ENCODE measurements at places on chromosomes 6 and 20.

DNA sequence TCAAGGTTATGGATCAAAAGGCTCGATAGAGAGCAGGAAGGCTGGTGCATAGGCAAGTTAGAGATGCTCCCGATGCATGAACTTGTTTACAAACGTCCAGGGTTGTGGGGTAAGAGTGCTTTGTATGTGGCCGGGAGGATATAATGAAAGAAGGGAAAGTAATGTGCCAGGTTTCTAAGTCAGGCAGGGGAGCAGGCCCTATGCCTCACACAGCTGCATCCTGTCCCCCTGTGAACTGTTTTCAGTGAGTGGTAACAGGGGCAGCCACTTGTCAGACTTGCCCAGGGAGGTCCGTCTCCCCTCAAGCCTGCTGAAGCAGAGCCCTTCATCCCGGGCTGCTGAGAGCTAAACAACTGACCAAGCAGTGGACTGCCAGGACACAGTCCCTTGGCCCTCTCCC is 19.4 kb downstream of the KCNK5 start:
- no peaks in the 10 kb centered on the region for H3K36me3 ChIP-seq
- no peak overlapping the region for H3K27ac ChIP-seq
- H3K27me3 ChIP-seq = no peaks in the 10 kb centered on the region

DNA sequence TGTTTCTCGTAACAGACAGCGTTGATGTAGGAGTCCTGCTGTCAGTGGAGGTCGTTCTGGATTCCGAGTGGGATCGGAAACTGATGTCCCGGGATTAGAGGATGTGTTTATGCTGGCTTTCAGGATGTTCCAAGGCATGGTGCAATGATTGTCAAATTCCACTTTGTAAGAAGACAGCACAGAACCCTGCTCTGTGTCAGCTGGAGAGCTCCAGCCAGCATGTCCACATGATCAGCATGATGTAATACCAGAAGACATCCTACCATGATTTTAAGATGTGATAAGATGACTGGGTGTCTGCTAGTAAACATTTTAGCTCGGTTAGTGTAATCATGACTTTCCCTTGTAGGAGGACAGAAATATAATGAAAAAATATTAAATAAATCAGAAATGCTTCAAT is 20.3 kb downstream of the ENPP1 start:
- no peak overlapping the region for H3K27ac ChIP-seq
- H3K4me3 ChIP-seq = no peak overlapping the region
- no peaks in the 10 kb centered on the region for H3K36me3 ChIP-seq
- peaks cover 3% of the 10 kb centered on the region for H3K4me1 ChIP-seq
- no peaks in the 10 kb centered on the region for H3K27me3 ChIP-seq
- DNase-seq = no peak

DNA sequence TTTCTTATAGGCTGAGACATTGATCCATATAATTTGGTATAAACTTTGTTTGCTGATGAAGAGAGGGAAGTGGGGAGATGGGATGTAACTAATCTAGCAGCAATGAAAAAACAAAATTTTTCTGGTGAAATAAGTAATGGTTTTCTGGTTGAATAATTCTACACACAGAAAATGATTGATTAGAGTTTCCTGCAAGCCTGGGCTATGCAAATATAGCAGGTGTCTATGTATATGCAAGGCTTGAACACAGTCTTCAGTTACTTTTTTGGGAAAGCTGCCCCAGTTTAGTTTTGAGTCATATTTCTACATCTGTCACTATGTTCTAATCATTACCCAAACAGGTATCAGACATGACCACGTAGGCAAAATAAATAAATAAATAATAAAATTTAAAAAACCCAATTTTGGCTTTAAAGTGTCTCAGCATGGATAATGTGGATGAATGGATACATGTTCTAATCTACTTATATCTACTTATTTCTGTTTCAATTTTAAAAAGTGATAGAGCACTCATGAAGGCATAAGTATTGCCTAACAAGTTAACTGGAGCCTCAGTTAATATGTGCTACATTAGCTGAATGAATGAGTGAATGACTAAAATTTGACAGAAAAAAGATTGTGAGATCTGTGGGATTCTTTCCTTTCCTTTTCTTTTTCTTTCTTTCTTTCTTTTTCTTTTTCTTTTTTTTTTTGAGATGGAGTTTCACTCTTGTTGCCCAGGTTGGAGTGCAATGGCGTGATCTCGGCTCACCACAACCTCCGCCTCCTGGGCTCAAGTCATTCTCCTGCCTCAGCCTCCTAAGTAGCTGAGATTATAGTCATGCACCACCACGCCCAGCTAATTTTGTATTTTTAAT is 37.2 kb upstream of the TFB1M start:
- no peaks in the 10 kb centered on the region for H3K4me1 ChIP-seq
- H3K36me3 ChIP-seq = no peaks in the 10 kb centered on the region
- DNase-seq = no peak
- H3K27ac ChIP-seq = no peak overlapping the region

DNA sequence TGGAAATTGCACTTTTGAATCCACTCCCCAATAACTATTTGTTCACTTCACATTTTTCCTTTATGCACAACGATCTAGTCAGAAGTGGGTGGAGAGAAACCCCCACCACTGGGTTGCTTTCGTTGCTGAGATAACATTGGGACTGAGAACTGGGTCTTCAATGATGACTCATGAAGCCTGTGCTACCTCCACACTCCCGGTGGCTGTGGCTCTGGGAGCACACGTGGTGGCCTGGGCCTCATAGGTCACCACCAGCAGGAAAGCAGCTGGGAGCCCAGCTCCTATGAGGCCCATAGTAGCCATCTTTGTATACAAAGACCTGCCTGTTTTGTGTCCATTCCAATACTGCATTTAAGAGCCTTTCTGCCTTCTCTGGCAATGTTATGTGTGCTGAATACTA is 178.0 kb upstream of the SASH1 start:
- no peak overlapping the region for H3K27ac ChIP-seq
- DNase-seq = no peak
- H3K36me3 ChIP-seq = no peaks in the 10 kb centered on the region
- H3K27me3 ChIP-seq = no peaks in the 10 kb centered on the region

GRCh38 chr20:23534801-23535593 is 33.3 kb downstream of the CST9L start:
- H3K4me1 ChIP-seq = no peaks in the 10 kb centered on the region
- no peaks in the 10 kb centered on the region for H3K27me3 ChIP-seq
- DNase-seq = no peak

DNA sequence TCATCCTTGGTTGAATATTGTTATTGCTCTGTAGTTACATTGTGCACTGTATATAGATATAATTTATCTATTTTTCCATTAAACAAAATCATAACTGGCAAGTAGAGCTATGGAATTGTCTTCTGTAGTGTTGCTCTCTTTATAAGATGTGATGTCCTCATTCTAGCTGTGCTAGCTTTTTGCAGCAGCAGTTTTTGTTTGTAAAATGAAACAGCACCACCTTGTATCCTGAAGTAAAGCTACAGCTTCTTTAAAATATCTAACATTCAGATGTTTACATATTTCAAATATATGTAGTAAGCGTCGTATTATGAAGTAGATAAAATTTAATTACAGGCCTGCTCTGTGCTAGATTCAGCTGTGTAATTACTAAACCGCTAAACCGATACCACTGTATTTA is 328.8 kb upstream of the MANEA start:
- H3K27me3 ChIP-seq = no peaks in the 10 kb centered on the region
- H3K36me3 ChIP-seq = no peaks in the 10 kb centered on the region
- H3K4me1 ChIP-seq = no peaks in the 10 kb centered on the region
- no peak overlapping the region for H3K27ac ChIP-seq

DNA sequence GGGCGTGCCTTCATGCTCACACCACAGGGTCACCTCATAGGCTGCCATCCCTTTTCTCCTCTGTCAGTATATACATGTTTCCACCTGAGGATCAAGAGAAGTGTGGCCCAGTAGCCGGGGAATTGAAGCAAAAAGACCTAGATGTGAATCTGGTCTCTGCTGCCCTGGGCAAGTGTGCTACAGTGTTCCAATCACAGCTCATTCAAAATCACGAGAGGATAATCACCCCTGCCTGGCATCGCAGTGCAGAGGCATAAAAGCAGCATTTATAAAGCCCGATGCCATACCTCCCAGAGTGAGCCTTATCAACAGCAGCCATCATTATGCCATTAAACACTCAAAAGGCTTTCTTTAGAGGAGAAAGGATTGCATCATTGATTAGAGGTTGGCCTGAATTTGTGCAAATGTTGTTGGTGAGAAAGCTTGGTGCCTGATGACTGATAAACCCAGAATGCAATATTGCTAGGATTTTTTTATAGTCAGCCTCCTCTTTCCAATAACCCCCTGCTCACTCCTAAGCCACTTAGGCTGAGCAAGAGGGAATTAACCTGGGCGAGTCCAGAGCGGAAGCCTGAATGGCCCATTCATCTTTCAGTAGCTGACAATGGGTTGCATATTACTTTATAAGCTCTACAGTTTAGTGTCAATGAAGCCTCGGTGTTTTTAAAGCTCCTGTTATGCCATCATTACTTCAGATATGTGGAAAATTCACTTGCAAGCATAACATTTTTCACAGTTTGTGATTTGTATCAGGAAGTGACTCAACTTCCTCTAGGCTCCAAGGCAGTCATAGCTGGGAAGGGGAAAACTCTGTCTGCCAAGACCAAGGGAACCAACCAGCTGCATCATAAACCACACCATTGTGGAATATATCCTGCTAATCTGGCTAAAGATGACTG is 92.5 kb upstream of the NXT1 start:
- peak overlapping the region; percentile 78 for H3K27ac ChIP-seq
- no peaks in the 10 kb centered on the region for H3K36me3 ChIP-seq
- no peaks in the 10 kb centered on the region for H3K27me3 ChIP-seq
- peaks cover 34% of the 10 kb centered on the region for H3K4me1 ChIP-seq

DNA sequence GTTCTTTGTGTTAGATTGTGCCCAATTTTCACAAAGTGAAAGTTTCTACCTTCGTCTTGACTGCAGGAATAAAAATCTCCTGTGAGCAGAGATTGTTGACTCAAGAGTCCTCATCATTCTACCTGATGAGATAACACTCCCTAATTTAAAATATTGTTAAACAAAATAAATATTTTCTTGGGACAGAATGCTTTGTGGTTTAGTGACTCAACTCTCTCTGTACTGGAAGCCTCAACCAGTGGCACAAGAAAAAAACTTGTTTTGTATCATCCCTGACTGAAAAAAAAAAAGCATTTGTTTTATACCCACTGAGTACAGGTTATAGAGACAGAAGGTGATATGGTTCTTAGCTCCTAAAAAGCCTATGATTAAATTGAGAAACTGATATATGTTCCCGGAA is 78.9 kb downstream of the CRYBG1 start:
- DNase-seq = no peak
- H3K4me3 ChIP-seq = no peak overlapping the region
- no peak overlapping the region for H3K27ac ChIP-seq
- no peaks in the 10 kb centered on the region for H3K4me1 ChIP-seq
- H3K27me3 ChIP-seq = peaks cover 49% of the 10 kb centered on the region
- no peaks in the 10 kb centered on the region for H3K36me3 ChIP-seq

GRCh38 chr6:15504581-15505350 is 158.1 kb downstream of the DTNBP1 start:
- DNase-seq = peak; percentile 95
- H3K27ac ChIP-seq = peak overlapping the region; percentile 56
- H3K27me3 ChIP-seq = no peaks in the 10 kb centered on the region
- peaks cover 30% of the 10 kb centered on the region for H3K4me1 ChIP-seq
- H3K4me3 ChIP-seq = peak overlapping the region; percentile 35

- no peak for DNase-seq
- H3K4me3 ChIP-seq = no peak overlapping the region
- H3K4me1 ChIP-seq = no peaks in the 10 kb centered on the region
- no peak overlapping the region for H3K27ac ChIP-seq
- no peaks in the 10 kb centered on the region for H3K36me3 ChIP-seq
- H3K27me3 ChIP-seq = peaks cover 4% of the 10 kb centered on the region
Observed at GRCh38 chr6:15773806-15774410, 111.1 kb upstream of the DTNBP1 start.

- H3K4me3 ChIP-seq = no peak overlapping the region
- no peaks in the 10 kb centered on the region for H3K36me3 ChIP-seq
- no peaks in the 10 kb centered on the region for H3K4me1 ChIP-seq
- DNase-seq = no peak
- no peak overlapping the region for H3K27ac ChIP-seq
- no peaks in the 10 kb centered on the region for H3K27me3 ChIP-seq
Observed at GRCh38 chr6:120108061-120108795, 758.7 kb upstream of the MAN1A1 start.

- no peaks in the 10 kb centered on the region for H3K36me3 ChIP-seq
- H3K27ac ChIP-seq = peak overlapping the region; percentile 64
- peaks cover 4% of the 10 kb centered on the region for H3K4me1 ChIP-seq
- no peaks in the 10 kb centered on the region for H3K27me3 ChIP-seq
Observed at GRCh38 chr6:136076496-136076895, 173.6 kb downstream of the MTFR2 start.

DNA sequence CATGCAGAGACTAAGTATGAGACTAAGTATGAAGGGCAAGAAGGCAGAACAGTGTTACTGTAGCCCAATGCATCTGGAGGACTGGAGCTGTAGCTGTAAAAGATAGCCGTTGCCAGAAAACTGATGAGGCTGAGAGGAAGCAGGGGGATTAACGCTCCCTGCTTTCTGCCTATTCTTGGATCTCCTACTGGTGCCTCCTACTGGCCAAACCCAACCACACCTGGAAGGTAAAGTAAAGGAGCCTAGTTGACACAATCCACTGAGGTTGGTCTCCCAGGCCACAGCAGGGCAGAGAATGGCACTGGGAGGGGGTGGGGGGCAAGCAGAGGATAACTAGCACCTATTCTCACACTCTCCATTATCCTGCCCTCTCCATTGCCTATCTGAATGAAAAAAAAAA is 105.0 kb upstream of the MRPS10 start:
- DNase-seq = no peak
- no peak overlapping the region for H3K27ac ChIP-seq
- H3K27me3 ChIP-seq = no peaks in the 10 kb centered on the region
- no peak overlapping the region for H3K4me3 ChIP-seq
- no peaks in the 10 kb centered on the region for H3K36me3 ChIP-seq

DNA sequence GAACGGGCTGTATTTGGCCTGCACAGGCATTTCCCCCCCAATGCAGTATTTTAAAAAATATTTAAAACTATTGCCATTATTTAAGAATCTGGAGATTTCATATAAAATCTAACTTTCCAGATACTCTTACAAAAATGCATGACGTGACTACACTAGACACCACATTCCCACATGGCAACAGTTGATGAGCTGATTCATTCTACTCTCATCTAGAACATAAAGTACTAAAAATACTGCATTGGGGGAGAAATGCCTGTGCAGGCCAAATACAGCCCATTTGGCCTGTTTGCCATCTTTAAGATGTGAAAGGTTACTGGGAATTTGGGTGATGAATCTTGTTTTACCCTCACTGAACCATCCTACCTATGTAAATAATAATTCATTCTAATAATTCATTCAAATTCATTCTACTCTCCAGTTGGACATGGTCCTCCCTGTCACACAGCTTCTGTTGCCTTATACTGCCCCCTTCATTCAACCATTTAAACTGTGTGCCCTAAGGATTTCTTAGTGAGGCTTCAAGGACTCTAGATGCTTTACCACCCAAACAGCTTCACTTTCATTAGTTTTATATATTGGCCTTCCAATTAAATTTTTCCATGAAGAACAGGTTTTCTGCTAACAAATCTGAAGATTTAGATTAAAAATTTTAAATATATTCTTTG is 6.9 kb upstream of the ZSCAN16 start:
- H3K4me3 ChIP-seq = no peak overlapping the region
- no peak overlapping the region for H3K27ac ChIP-seq
- no peak for DNase-seq
- peaks cover 43% of the 10 kb centered on the region for H3K36me3 ChIP-seq
- no peaks in the 10 kb centered on the region for H3K4me1 ChIP-seq

- no peak for DNase-seq
- no peak overlapping the region for H3K27ac ChIP-seq
- H3K4me3 ChIP-seq = no peak overlapping the region
Observed at GRCh38 chr20:8972963-8973705, 95.8 kb upstream of the PLCB4 start.

- H3K27me3 ChIP-seq = no peaks in the 10 kb centered on the region
- no peaks in the 10 kb centered on the region for H3K4me1 ChIP-seq
- H3K36me3 ChIP-seq = no peaks in the 10 kb centered on the region
- H3K4me3 ChIP-seq = no peak overlapping the region
- DNase-seq = peak; percentile 39
- H3K27ac ChIP-seq = no peak overlapping the region
Observed at GRCh38 chr6:80771941-80772340, 665.5 kb downstream of the BCKDHB start.
